Endothelial cell (in vitro differentiated cells): ENCODE measurements at places on chromosomes 1 and 21. TPM values are rescaled to one million over a fixed set of nuclear protein-coding genes. Genes with fewer than 3 reads are reported as not detected.

DNA sequence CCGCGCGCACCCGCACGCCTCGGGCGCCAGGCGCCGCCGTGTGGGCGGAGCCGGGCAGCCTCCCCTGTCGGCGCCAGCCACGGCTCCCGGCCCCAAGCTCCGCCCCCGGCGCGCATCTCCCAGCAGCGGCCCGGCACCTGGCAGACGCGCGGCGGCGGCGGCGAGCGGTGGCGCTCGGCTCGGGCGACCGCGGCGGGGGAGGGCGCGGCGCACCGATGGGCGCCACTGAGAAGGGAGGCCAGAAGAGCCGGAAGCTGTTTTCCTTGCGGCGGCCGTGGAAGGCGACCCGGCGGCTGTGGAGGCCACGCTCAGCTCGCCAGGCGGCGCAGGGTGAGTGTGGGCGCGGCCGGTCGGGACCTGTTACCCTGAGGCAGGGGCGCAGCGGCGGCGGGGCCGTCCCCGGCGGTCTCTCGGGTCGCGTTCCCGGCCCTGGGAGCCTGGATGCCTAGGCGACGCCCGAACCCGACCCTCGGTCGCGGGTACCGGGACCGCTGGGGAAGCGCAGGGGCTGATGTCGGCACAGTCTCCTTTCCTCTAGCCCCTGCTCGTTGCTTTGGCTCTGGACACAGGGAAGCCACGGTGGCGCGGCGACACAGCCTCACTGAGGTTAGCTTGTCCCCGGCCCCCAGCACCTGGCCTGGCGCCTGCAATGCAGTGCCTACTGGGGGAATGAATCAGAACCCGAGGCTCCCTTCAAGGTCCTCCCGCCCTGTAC lies 54.9 kb upstream of the DNAJC6 start:
- peaks cover 16% of the 10 kb centered on the region for H3K4me1 ChIP-seq
- peak; percentile 74 for DNase-seq
- H3K4me3 ChIP-seq: peak overlapping the region; percentile 97
- H3K27me3 ChIP-seq: peaks cover 8% of the 10 kb centered on the region
- peaks cover 4% of the 10 kb centered on the region for H3K36me3 ChIP-seq

BMP8A gene
- total RNA-seq: not detected

DNA sequence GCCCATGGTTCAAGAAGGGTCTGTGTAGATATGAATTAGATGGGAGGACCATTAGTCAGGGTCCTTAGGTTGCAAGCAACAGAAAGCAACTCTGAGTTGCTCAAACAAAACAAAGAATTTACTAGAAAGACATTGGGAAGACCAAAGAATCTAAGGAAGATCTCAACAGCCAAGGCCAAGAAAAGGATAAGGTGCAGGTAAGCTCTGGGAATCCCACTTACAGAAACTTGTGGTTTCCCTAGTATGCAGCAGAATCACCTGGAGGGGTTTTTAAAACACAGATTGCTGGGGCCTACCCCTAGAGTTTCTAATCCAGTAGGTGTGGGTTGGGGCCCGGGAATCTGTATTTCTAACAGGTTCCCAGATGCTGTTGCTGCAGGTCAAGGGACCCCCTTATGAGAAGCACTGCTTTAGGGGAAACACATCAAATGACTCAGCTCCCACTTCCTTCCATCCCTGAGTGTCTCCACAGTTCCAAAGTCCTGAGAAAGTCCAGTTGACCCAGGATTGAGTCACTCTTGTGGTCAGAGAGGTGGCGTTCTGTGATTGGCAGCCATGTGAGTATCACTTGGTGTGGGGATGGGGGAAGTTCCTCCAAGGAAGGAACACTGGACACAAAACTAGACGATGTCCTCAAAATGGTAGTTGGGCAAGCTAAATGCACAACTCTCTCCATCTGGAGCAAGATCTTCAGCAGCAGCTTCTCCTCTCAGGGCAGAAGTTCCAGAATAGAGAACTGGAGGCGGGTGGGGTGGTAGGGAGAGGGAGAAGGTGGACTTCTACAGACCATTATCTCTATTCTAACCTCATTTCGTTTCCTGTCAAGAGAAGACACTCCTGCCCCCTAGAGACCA lies 24.2 kb upstream of the EYA3 start:
- no peak overlapping the region for H3K27ac ChIP-seq
- no peaks in the 10 kb centered on the region for H3K27me3 ChIP-seq
- no peaks in the 10 kb centered on the region for H3K36me3 ChIP-seq
- peaks cover 4% of the 10 kb centered on the region for H3K4me1 ChIP-seq
- no peak overlapping the region for H3K4me3 ChIP-seq

CA6 gene
- 2.5 TPM for total RNA-seq

TCP10L gene
- 0.31 TPM for total RNA-seq

- peaks cover 13% of the 10 kb centered on the region for H3K27me3 ChIP-seq
- H3K36me3 ChIP-seq: peaks cover 3% of the 10 kb centered on the region
- H3K27ac ChIP-seq: no peak overlapping the region
- H3K4me1 ChIP-seq: peaks cover 24% of the 10 kb centered on the region
- no peak overlapping the region for H3K4me3 ChIP-seq
Measured at GRCh38 chr1:31586376-31587327, 10.3 kb downstream of the TINAGL1 start.

- H3K4me3 ChIP-seq: no peak overlapping the region
- no peaks in the 10 kb centered on the region for H3K36me3 ChIP-seq
- peaks cover 3% of the 10 kb centered on the region for H3K27me3 ChIP-seq
- no peak overlapping the region for H3K27ac ChIP-seq
- peaks cover 2% of the 10 kb centered on the region for H3K4me1 ChIP-seq
- no peak for DNase-seq
Measured at GRCh38 chr21:45318556-45319404, 31.1 kb upstream of the POFUT2 start.
